NCI-H446 (cell line): ENCODE measurements at places on chromosomes 4 and X.

- DNase-seq, result no peak
Observed at GRCh38 chrX:105052926-105053325, 167.6 kb downstream of the TEX13A start.

DNA sequence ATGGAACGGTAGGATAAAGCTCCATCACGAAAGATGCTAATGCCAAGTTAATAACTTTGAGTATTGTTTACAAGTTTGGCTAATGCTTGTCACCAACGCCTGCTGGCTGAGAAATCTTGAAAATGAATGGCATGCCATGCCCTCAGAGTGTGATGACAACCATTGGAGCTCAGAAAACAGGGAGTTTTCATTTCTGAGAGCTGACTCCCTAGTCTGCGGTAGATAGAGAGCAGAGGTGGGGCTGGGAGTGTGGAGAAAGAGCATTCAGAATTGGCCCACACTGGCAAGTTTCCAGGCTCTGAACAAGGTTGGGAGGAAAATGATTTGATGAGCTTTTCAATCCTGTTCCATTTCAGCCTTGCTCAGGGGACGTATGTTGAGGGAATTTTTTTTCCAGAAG lies 183.9 kb downstream of the CPEB2 start:
- DNase-seq, result no peak

- no peak for DNase-seq
Observed at GRCh38 chrX:65781845-65782244, 114.4 kb downstream of the MSN start.

- DNase-seq, result no peak
Observed at GRCh38 chr4:81173213-81173612, 41.8 kb downstream of the PRKG2 start.

DNA sequence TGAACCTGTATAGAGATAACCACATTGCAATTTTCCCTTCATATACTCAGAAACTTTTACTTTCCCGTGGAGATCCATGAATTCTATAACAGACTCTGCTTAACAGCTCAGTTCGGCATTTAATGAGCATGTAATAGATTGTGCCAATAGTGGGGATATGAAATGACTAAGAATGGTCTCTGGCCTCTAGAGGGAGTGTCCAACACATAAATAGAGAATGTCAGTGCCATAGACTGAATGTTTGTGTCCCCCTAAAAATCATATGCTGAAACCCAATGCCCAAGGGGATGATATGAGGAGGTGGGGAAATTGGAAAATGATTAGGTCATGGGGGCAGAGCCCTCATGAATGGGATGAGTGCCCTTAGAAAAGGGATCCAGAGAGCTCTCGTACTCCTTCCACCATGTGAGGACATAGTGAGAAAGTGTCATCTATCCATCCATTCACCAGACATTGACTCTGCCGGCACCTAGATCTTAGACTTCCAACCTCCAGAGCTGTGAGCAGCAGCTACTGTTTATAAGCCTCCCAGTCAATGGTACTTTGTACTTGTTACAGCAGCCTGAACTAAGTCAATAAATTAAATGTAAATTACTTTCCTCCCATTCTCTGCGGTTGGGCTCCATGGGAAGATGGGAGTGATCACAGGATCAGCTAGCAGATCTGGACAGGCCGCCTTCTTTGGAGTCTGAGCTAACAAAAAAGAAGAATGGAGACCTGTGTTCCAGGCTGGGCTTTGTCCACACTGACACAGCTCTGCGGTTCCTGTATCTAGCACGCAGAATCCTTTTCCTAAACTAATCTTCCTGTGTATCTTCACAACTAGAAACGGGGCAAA lies 28.1 kb upstream of the HPSE start:
- DNase-seq, result no peak

DNA sequence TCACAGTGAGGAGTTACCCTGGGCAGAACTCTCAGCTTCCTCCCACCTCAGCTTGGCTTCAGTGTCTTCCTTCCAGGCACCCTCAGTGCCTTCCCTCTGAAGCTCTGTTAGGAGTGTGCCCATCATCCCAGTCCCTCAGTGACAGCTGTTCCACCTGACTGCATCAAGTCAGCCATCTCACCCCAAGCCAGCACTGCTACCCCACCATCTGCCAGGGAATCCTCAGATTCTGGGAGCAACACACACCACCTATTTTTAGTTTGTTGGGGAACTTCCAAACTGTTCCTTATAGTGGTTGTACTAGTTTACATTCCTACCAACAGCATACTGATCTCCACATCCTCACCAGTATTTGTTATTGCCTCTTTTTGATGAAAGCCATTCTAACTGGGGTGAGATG lies 182.9 kb downstream of the RELL1 start:
- DNase-seq, result no peak

- no peak for DNase-seq
Observed at GRCh38 chr4:58325070-58325469, 1214.9 kb upstream of the IGFBP7 start.

DNA sequence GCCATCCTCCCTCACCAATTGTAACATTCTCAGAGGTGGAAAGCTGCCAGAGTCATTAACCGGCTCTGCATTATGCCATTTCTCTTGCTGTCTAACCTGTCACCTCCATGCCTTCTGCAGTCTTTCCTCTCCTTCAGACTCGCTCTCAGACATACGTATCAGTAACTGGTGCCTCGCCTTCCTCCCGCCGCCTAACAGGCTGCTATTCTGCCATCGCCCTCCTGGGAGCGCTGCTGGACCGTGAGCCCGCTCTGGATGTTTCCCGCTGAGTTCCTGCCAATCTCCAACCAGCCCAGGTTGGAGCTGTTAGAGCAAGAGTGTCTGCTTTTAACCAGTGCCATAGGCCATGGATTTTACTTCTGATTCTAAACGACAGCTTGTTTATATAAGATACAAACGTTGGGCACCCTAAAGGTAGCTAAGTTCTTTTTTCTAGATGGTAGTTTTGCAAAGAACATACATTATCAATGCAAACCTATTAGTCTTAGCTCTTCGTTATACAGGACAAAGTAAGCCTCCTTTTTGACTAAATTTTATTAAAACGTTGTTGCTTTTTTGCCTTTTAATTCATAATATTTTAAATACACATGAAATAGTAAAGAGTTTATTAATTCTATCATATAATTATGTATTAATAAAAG lies 59.5 kb upstream of the NEIL3 start:
- no peak for DNase-seq

GRCh38 chrX:7214251-7214650 lies 66.3 kb upstream of the PUDP start:
- DNase-seq, result no peak

- DNase-seq, result no peak
Observed at GRCh38 chr4:34939073-34939472, 1305.2 kb downstream of the ARAP2 start.

- no peak for DNase-seq
Observed at GRCh38 chrX:48919360-48919841, 577 bp upstream of the PIM2 start.

DNA sequence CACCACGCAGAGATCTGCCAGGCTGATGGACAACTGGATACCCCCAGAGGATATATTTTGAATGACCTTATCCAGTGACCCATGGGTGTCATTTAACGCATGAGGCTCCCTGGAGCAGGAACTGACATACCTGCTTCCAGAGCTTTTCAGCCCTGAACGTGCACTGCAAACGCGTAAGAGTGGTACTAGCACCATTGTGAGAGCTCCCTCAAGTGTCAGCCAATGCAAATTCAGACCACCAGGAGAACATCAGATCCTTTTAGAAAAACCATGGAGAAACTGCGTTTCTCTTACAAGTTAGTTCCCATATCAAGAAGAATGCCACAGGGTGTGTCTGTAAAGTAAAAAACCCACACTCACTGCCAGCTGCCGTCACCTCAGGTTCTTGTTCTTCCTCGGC lies 7.3 kb downstream of the TREX2 start:
- peak; percentile 6 for DNase-seq

- no peak for DNase-seq
Observed at GRCh38 chr4:8364848-8365350, 75.6 kb downstream of the ACOX3 start.

DNA sequence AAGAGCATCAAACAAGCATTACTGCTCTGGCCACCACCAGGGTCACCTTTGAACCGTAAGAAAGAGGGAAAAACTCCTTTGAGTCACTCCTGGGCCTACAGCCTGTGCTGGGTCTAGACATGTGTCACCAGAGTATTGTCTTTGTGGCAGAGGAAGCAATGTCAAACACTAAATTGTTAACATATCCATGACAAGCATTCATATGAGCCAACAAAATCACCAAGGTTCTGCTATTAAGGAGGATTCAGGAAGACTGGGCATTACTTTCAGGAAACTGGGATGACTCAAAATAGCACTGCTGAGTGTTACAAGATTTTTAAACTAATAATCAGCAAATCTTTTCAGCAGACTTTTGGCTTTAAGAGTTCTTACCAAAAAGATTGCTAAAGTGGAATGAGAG lies 28.1 kb downstream of the LGI2 start:
- DNase-seq, result no peak

DNA sequence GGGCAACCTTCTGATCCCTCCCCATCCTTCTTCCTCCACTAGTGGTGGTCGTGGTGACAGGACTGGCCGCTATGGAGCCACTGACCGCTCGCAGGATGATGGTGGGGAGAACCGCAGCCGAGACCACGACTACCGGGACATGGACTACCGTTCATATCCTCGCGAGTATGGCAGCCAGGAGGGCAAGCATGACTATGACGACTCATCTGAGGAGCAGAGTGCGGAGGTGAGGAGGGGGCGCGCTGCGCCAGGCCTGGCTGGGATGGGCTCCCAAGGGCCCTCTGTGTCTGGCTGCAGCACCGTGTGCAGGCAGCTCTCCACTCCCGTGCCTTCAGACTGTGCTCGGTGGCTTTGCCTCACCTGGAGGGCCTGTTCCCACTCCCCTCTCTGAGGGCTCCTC lies 24.3 kb downstream of the RBM10 start:
- no peak for DNase-seq

DNA sequence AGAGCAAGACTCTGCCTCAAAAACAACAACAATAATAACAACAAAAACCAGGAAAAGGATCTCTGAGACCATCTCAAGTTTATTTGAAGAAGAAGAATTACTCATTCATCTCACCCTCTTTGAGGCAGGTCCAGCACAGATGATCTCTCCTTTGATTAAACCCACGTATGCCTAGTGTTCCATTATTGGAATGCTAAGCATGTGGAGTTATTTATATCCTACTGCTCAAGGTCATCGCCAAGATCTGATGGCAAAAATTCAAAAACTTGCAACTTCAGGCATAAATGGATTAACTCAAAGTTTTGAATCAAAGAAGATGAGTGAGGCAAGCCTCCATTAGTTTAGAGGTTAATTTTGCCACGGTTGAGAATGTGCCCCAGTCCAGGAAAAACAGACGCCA lies 184.2 kb downstream of the DHRSX start:
- DNase-seq, result no peak

GRCh38 chr4:150117094-150117493 lies 38.8 kb downstream of the DCLK2 start:
- no peak for DNase-seq

DNA sequence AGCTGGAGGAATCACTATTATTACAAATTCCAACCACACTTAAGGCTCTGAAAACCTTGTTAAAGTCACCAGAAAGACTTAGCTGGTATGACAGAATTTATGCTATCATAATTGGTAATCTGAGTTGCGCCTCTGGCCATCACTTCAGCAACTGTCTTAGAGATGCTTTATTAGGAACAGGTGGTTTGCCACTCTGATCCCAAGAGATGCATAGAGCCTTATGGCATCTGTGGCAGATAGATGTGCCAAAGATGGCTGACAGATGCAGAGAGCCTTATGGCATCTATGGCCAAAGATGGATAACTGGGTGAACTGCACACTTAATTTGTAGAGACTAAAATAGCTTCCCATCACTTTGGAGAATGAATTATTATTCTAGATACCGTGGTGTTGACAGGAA lies 32.3 kb upstream of the PLAC8 start:
- DNase-seq, result no peak

- no peak for DNase-seq
Observed at GRCh38 chr4:177485528-177485927, 43.3 kb upstream of the AGA start.

- no peak for DNase-seq
Observed at GRCh38 chrX:97315939-97316338, 432.2 kb downstream of the RPA4 start.

DNA sequence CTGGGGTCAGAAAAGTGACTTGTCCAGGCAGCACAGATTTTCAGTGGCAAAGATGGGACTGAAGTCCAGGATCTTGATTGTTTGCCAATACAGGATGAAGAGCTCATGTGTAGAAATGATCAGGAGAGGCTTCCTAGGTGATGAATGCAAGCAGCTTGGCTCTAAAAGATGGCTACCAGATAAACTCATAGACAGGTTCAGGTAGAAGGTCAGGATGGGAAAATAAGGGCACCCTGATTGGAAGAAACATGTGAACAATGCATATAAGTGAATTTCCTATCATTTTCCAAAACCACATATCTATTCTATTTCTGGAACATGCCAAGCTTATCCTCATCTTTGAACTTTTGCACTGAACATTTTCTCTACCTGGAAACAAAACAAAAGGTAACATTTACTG lies 87.7 kb downstream of the FAM13A start:
- peak; percentile 43 for DNase-seq

GRCh38 chrX:87664381-87664780 lies 146.8 kb downstream of the KLHL4 start:
- DNase-seq, result no peak

DNA sequence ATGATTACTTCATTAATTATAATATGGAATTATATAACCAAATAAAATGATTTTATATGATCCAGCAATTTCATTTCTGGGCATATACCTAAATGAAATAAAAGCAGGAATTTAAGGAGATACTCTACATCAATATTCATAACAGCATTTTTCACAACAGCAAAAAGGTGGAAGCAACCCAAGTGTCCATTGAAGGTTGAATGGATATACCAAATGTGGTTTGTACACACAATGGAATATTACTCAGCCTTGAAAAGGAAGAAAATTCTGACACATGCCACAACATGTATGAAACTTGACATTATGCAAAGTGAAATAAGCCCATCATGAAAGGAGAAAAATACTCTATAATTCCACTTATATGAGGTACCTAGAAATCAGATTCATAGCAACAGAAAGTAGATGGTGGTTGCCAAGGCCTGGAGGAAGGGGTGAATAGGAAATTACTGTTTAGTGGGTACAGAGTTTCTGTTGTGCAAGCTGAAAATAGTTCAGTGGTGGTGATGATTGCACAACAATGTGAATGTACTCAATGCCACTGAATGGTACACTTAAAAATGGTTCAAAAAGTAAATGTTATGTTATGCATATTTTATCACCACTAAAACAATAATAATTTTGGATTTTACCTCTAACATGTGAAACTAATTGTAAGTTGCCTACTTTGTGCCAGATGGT lies 471.5 kb downstream of the SPRY1 start:
- DNase-seq, result no peak

DNA sequence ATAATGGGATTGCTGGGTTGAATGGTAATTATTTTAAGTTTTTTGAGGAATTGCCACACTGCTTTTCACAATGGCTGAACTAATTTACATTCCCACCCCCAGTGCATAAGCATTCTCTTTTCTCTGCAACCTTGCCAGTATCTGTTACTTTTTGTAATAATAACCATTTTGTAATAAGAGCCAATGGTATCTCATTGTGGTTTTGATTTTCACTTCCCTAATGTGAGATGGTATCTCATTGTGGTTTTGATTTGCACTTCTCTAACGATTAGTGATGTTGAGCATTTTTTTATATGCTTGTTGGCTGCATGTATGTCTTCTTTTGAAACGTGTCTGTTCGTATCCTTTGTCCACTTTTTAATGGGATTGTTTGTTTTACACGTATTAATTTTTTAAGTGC lies 213.1 kb upstream of the HDX start:
- DNase-seq, result no peak
